ENCODE measurements at places on chromosomes 4 and X.

GRCh38 chr4:100421361-100421978 is 96.4 kb downstream of the EMCN start:
- DNase-seq = no peak

DNA sequence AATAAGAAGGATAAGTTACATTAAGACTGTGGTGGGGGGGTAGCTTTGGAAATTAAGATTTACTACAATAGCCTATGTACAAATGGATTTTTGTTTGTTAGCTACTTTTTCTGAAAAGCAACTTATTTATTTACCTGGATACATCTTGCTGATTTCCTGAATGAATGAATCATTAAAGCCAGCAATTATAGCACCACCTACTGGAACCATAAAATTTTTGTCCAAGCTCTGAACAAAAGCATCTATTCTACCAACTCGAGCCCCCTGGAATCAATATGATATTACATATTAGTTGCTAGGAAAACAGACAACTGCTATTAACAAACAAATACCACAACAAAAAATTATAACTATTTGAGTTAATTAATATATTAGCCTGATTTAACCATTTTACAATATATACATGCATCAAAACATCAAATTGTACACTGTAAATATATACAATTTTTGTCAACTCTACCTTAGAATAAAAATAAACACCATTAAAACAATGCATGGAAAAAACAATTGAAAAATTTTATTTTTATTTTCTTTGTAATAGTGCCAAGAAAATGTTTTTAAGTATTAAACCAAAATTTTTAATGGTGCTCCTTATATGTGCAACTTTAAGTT is 15.3 kb downstream of the SEPSECS start:
- no peak for DNase-seq

DNA sequence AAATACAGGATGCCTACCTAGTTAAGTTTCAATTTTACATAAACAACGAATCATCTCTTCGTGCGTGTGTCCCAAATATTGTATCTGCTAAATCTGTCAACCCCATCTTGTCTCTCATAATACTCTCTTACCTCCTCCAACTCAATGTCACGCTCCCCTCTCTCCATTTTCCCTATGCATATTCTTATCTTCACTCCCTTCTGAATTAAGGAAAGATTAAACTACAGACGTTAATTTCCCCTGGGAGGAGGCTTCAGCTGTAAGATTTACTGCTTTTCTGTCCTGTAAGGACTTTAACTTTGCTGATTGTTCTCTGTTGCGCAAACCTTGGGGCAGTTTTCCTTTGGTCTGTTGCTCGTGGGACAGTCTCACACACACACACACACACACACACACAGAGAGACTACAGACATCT is 455 bp upstream of the ABCB7 start:
- no peak for DNase-seq

GRCh38 chr4:177923888-177924287 is 481.7 kb upstream of the AGA start:
- DNase-seq = no peak

DNA sequence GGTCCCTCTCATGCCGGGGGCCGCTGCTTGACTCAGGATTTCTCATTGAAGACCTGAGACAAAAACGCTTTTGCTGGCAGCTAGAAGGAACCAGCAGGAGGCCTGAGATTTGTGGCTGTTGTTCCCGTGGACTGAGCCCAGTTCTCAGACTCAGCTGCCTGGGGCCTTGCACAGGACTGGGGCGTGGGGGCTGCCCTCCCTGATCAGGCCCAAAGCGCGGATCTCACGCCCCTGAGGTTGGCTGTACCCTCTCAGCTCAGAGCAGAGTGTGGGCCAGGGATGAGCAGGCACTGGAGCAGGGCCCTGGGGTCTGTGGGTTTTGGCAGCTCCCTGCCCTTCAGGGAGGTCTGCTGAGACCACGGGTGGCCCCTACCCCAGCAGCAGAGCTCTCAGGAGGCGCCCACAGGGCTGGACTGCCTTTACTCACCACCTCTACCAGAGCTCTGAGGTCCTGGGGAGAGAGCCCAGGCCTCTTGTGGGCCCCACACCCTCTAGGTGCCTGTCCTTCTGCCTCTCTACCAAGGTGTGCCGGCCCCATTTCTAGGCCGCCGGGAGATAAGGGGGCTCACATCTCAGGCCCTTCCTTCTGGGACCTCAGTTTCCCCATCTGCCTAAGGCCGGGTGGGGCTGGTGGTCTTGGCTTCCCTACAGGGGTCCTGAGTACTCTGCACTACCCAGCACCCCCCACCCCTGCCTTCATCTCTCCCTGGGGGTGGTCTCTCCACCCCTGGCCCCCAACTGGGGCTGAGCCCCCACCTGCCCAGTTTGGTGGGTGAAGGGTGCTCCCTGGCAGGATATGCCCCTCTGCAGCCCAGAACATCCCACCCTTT is 5.6 kb downstream of the MSANTD1 start:
- no peak for DNase-seq

DNA sequence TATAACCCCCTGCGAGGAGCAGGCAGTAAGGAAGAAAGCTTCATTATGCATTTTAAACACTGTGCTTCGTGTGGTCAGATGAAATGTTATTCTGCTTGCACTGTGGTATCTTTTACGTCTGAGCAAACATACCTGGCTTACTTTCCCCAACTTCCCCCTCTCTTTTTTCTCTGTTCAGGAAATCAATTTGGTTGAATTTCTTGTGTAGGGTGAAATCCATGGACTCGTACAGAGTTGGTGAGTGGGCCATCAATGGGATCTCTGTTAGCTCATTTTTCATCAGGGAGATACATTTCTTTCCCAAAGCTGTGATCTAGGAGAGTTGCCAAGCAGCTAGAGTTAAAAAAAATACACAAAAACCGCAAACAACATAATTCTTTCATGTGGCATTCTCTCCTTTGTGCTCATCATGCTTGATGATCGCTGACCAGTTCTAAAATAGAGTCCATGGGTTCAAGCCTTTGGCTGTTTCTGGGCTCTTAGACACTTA is 98.5 kb downstream of the FRAS1 start:
- DNase-seq = no peak

GRCh38 chr4:107213880-107214279 is 177.8 kb upstream of the DKK2 start:
- no peak for DNase-seq

GRCh38 chrX:41022566-41022965 is 62.7 kb upstream of the USP9X start:
- no peak for DNase-seq

GRCh38 chr4:168502861-168503260 is 6.0 kb downstream of the PALLD start:
- no peak for DNase-seq

- DNase-seq = no peak
These were observed 5.4 kb upstream of the NEUROG2 start for GRCh38 chr4:112521123-112522023.

DNA sequence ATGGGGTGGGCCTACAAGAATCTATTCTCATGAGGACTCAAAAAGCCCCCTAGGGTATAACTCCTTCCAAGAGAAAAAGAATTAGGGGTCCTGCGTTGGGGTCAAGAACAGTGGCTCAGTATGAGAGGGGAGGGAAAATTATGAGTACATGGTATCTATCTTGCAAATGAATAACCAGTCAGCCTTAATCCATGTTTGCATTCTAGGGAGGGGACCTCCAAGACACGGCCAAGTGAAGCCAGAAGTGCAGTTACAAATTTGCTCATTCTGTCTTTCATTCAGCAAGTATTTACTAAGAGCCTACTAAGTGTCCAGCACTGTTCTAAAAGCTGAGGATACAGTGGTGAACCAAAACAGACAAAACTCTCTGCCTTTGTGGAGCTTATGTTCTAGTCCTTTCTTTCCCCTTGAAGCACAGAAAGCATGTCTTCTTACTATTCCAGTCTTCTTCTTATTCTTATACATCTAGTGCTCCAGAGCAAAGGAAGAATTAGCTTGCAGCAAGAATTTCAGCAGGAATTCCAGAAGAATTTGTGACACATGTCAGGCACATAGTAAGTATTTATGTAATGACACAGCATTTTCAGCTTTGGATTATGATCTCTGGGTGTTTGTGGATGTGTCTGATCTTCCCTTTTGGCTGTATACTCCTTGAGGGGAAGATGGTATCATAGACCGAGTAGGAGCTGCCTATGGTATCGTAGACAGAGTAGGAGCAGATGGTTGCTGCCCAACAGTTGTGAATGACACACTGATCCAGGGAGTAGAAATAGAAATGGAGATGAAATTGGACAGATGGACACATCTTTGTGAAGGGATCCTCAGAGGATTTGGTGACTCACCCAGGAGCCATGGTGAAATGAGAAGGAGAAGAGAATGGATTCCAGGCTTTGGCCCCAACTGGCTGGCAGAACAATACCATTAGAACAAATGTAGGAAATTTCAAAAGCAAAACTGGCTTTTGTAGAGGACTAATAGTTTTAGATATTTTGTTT is 75.9 kb downstream of the COQ2 start:
- DNase-seq = no peak

GRCh38 chrX:13540602-13541001 is 28.8 kb upstream of the EGFL6 start:
- no peak for DNase-seq

- DNase-seq = no peak
These were observed 123.5 kb downstream of the TMEM144 start for GRCh38 chr4:158333820-158334219.

GRCh38 chr4:101238706-101239105 is 108.6 kb downstream of the PPP3CA start:
- no peak for DNase-seq

GRCh38 chr4:26178854-26179253 is 142.0 kb upstream of the RBPJ start:
- DNase-seq = no peak

- no peak for DNase-seq
These were observed 533 bp downstream of the IL15 start for GRCh38 chr4:141636771-141637460.

- no peak for DNase-seq
These were observed 520.6 kb upstream of the PITX2 start for GRCh38 chr4:111143510-111143909.

DNA sequence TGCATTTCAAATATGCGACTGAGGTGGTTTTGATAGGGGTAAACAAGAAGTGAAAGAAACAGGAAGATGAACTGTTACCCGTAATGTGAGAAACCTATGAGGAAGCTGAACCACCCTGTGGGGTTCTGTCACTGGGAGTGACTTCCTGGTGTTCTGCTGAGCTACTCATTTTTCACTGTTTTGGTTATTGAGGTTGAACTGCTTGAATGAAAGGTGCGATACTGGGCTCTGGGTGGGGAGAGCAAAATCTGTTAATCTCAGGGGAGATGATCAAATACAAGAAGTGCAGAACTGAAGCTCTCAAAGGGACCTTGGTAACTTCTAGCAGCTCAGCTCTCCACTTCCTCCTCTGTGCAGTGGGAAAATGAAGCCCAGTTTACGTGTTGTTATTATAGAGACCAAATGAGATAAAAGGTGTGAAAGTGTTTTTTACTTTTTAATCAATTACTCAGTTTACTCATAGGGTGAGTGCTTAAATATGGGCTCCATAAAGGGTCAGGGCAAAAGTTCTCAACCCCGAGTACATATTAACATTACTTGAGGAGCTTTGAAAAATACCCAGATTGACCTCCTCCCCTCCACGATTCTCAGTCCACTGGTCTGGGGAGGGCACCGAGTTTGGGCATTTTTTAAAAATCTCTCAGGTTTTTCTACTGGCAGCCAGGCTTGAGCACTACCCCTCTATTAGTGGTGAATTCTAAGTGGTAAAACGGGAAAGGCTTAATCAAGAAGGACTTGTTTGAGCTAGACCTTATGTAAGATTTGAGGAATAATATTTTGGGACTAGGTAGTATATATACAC is 66.7 kb downstream of the COQ2 start:
- DNase-seq = peak; percentile 37

DNA sequence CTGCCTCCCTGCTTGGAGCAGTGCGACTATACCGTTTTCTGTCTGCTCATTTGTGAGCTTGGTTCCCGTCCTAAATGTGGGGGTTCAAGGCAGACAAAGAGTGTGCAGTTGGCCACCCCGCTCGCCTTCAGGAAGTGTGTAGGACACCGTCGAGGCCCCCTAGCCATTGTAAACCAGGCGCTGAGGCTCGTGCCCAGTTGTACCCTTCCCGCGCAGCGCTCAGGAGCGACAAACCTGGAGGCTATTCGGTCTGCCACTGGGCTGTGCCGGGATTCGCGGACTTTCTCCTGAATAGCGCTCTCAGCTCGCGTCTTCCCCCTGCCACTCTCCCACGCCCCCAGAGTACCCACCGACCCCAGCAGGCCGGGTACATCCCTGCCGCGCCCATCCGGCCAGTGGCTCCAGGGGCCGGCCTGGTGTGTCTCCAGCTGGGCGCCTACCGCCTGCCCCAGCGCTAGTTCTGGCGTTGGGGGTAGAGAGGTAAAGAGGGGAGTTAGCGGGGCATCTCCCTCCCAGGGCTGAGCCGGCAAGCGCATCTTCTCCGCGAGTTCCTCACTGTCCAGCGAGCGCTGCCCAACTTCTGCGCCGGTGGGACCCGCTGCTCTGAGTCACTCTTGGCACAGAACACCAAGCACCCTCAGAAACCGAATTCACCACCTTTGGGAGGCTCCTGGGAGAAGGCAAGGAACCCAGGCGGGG is 880 bp upstream of the LONRF3 start:
- no peak for DNase-seq

DNA sequence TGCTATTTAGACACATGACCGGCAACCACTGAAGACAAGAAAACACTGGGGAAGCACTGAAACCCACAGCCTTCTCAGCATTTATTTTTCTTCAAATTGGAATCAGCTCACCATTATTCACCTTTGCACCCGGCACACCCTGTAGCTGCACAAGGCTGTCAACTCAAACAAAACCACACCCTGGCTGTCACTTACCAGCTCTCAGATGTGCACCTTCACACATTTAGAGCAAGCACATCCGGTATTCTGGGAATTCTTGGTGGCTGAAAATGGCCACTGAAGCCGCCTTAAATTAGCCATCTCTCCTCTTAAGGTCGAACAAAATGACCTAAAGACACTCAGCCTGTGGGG is 5.9 kb downstream of the ZFYVE28 start:
- peak; percentile 36 for DNase-seq

DNA sequence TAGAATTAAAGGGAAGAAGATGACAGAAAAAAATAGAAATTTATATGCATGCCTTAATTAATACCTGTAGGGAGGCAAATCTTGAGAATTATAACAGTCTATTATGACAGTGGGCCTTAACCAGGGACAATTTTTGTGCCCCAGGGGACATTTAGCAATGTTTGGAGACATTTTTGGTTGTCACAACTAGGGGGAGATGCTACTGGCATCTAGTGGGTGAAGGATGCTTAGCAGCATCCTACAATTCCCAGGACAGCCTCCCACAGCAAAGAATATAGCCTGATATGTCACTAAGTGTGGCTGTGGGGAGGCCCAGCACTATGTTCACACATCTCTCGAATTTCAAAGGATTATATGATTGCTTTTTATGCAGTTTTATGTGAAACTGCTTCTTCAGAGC is 10.5 kb downstream of the GPR82 start:
- DNase-seq = no peak

DNA sequence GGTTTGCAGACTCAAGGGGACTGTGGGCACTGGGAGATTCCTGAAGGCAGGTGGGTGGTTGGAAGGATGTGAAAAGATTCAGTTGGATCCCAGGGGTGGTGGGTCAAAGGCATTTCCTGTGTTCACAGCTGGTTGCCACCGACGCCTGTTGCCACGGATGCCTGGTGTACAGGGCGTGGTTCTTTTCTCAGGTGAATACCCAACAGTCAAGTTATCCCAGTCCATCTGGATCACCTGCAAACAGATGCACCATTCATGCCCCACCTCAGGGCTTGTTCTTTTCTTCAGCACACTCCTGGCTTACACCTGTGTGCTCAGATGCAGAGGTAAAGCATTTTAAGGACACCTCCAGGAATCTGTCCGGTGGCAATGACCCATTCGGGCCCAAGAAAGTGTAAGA is 55.8 kb upstream of the SHOX start:
- no peak for DNase-seq

GRCh38 chr4:142645475-142646108 is 200.5 kb downstream of the INPP4B start:
- no peak for DNase-seq
